ENCODE measurements at places on chromosomes 7 and 10.

DNA sequence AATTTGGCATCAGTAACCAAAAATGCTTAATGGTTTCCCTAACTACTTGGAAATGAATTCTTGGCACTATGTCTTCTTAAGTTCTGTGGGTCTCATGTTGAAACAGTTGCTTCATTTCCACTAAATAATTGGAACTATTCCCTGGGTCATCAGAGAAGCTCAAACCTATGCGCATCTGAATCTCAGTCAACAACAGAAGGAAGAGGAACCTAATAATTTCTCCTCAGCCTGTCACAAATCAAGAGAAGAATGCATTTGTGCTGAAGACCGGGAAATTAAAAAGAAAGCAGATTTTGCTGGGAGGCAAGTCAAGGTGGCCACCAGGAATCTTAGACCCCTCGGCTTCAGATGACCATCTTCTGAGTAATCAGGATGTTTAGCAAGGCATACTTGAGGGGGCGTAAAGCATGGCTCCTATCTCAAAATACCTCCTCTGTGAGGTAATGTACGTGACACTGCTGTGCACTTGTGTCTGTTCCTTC lies 41.4 kb downstream of the TOMM7 start:
- DNase-seq = no peak

DNA sequence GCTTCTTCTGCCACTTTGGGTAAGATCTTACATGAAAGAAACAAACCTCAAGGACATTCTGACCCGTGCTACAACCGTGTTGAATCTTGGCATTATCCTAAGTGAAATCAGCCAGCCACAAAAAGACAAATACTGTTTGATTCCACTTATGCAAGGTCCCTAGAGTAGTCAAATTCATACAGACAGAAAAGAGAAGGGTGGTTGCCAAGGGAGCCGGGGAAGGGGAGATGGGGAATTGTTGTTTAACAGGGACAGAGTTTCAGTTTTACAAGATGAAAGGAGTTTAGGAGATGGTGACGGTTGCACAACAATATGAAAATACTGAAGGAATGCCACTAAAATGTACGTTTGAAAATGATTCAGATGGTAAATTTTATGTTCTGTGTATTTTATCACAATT lies 12.2 kb upstream of the CLEC2L start:
- DNase-seq = no peak

DNA sequence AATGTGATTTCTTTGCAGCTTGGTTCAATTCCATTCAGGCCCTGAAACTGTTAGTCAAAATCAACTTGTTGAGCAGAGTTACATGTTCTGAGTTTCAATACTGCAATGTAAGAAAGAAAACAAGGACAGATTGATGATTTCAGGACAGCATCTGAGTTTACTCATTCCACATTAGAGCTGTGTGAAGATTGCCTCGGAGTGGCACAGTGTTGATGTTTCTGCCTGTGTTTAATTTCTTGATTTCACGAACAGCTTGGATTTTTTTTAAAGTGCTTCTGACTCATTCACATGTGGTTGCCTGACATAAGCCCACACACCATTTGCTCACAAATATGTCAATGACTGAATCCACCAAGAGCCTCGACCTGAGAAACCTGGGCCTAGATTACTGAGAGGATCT lies 101.2 kb upstream of the PARD3 start:
- DNase-seq = no peak

- DNase-seq = no peak
Measured at GRCh38 chr10:42876945-42877344, 94.3 kb downstream of the BMS1 start.

- DNase-seq = no peak
Measured at GRCh38 chr10:58608351-58608750, 95.7 kb downstream of the BICC1 start.

DNA sequence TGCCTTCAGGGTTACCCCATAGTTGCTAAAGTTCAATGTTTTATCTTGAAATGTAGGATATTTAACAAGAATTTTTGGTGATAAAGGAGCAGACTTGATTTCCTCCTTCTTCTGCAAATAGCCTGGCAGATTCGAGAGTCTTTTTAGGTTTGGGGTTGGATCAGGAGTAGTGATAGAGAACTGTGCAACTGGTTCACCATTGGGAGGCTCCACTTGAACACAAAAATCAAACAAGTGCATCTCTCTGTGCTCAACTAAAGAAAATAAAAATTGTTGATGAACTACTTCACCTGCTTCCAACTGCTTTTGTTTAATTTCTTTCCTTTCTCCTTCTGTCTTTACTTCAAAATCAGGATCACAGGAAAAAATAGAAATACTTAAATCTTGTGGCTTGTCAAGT lies 58.5 kb downstream of the MACC1 start:
- DNase-seq = peak; percentile 20

DNA sequence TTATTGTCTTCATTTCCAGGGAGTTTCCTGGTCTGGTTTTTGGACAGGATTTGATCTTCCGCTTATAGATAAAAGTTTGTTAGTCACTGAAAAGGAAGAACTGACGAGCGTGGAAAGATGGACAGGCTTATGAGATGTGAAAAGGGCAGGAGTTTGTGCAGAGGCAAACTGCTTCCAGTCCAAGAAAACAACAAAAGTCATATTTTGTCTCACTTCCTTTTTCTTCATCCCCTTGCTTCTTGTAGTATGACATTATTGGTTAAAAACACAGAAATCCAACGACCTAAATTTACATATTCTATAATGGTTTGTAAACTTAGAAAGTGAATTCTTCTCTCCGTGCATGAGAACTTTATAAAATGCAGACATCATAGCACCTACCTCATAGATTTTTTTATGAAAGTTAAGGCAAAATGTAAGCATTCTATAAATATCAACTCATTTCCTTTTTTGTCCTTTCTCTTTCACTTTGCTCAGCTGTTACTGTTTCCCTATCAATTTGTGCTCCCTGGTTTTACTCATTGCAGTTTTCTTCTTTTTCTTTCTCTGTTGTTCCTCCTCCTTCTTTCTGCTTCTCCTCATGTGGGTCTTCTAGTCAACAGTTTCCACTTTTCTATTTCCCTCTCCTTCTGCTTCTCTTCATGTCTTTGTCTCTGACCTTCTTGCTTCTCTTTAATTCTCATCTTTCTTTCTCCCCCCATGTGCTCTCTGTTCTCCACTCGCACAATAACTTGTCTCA lies 370.2 kb downstream of the ARL4A start:
- DNase-seq = no peak

DNA sequence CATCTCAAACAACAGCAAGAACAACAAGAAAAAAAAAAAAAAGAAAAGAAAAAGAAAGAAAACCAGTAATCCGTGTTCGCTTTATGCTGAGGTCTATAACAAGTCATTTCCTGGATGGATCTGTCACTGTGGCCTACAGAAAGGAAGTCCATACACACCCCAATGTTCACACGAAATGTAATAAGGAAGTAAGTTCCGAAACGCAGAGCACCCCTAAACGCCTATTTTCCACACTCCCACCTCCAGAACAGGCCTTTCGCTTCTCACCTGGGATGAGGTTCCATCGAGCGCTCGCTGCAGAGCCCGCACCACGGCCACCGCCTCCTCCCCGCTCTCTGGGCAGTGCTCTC lies 735 bp downstream of the ZNF394 start:
- no peak for DNase-seq

DNA sequence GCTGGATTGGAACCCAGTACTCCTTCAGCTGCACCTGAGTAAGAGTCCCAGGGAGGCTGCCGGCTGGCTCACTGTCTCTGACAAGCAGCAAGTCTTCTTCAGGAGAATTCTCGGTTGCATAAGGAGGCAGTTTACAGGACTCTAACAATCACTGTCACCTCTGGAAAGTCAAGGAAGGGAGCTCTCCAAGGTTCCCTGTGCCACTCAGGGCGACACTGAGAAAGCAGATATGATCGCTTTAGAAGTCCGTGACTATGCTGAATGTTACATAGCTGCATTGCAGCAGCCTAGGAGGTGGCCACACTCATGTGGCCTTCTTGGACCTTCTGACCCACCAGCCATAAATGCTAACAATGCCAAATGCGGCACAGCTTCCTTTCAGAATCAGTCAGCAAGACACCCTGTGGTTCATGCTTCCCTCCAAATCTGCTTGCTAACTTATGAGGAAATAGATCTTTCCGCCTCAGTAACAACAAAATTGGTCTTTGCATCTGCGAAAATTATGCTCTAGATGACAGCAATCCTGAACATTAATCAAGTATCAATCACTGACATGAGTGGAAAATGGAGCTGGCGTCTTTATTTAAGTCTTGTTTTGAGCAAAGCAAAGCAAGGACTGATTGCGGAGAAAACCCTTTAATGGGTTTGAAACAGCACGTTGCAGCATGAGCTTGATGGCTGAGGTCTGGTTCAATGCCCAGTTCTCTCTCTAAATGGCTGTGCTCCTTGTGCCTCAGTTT lies 132.9 kb downstream of the ATXN7L1 start:
- no peak for DNase-seq

DNA sequence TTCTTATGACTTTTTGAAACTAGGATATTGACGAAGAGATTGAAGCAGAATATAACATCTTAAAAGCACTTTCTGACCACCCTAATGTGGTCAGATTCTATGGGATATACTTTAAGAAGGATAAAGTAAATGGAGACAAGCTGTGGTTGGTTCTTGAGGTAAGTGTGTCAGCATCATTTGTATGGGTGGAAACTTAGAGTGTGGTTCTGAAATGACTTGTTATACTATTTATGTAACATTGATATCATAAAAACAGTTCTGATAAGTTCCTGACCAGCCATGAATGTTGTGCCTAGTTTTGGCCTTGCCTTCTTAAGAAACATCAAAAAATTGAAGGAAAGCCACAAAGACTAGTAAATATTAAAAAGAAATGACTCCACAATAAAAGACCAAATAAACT lies 20.8 kb downstream of the MYO3A start:
- DNase-seq = no peak

GRCh38 chr10:7697426-7697825 lies 5.7 kb upstream of the ITIH2 start:
- DNase-seq = no peak

GRCh38 chr7:134899729-134900128 lies 86.6 kb upstream of the AGBL3 start:
- peak; percentile 38 for DNase-seq

- no peak for DNase-seq
Measured at GRCh38 chr7:100127866-100128636, 1.3 kb downstream of the MBLAC1 start.

DNA sequence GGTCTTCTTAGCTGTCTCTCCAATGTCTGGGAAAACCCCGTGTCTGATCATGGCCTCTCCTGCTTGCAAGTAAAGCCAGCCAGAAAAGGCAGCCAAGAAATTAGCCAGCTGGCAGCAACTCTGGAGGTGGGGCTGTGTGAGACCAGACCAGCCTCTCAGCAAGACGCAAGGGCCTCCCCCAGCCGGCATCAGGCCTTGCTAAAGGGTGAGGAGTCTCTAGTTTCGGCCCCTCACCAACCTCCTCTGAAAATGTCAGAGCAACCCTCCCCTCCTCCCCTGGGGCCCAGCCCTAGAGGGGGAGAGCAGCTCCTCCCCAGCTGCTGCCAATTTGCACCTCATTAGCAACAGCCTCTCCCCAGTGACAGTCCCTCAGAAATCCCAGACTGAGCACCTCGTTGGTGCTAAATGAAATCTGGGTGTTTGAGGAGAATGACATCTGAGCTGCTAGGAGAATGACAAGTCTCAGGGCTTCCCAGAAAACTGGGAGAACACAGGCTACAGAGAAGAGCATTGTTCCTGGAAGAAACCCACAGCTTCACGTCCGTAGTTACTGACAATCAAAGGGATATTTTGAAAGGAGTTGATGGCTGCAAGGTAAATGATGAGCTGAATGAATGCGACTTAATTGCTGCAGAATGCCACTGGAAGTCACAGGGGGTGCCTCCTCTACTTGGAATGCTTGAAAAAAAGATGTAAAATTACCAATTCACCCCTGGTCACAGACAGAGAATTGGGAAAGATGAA lies 25.9 kb downstream of the DGKI start:
- no peak for DNase-seq

GRCh38 chr10:63323701-63324494 lies 141.9 kb downstream of the JMJD1C start:
- DNase-seq = no peak

DNA sequence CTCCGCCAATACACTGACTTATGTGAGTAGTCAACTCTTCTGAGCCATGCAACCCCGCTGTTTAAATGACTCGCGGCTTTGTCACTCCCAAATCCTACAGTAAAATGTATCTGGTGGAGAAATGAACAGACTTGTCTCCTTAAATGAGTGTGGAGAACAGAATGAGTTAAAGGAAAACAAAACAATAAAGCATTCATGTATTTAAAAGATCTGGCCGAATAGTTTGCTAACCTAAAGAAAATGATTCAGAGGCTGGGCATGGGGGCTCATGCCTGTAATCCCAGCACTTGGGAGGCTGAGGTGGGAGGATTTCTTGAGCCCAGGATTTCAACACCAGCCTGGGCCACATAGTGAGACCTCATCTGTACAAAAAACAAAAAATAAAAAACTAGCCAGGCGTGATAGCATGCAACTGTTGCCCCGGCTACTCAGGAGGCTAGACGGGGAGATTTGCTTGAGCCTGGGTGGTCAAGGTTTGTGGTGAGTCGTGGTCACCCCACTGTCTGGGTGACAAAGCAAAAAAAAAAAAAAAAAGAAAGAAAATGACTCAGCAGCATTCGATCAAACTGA lies 86.5 kb upstream of the PFKP start:
- no peak for DNase-seq

GRCh38 chr7:128032605-128033235 lies 1.5 kb upstream of the LRRC4 start:
- no peak for DNase-seq

GRCh38 chr7:96775046-96775445 lies 65.4 kb upstream of the SEM1 start:
- DNase-seq = no peak

Data from Calu3 (cell line).